ENCODE measurements at places on chromosomes 2 and 18.

DNA sequence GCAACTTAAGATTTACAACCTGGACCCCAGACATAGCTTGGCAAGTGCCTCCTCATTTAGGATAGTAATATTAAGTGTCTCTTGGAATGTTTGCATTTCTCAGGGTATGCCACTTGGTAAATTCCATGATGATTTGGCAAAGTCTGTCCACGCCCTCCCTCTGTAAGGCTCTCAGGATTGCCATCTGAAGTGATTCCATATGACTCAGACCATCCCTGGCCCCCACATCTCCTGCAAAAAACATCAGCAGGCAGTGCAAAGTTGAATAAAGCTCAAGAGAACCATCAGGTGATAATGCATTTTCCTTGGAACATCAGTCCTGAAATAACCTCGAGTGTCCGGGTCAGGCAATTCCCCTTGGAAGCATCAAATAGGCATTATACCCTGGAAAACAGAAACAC is 27.1 kb upstream of the PIEZO2 start:
- no peak for DNase-seq

DNA sequence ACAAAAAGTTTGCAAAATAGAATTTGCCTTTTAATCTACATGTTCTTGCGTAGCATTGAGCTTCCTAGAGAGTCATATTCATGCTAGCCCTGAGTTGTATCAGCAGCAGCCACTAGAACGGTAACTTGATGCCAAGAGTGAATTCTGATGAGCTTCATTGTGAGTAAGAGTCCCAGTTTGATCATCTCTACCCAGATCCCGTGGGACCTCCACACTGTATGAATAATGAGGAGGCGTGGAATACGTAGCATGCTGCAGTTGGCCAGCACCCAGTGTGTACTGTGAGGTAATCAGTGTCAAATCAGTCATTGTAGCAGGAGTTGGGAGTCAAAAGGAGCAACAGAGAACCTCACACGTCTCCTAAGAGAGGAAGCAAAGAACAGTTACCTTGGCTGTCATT is 197.9 kb downstream of the NEDD4L start:
- DNase-seq = no peak

- no peak for DNase-seq
Observed at GRCh38 chr2:26412091-26412673, 10.5 kb downstream of the DRC1 start.

DNA sequence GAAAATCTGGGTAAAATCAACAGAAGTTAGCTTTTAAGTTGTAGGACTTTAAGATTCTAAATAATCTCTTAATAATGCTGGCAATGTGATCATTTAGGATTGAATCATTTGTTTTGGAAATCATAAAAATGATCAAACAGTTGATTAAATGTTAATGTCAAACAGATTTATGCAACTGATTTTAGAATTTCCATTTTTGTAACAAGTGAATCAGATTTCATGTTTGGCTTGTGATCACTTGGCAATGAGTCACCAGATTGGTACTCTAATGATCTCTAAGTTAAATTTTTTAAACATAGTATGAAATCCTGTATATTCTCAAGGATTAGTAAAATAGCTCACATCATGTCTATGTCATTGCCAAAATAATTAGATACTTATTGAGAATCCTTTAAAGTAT is 50.1 kb upstream of the UNC80 start:
- no peak for DNase-seq

GRCh38 chr18:39172695-39173421 is 1607.3 kb upstream of the CELF4 start:
- peak; percentile 70 for DNase-seq

- no peak for DNase-seq
Observed at GRCh38 chr2:30293303-30293921, 62.1 kb downstream of the LBH start.

DNA sequence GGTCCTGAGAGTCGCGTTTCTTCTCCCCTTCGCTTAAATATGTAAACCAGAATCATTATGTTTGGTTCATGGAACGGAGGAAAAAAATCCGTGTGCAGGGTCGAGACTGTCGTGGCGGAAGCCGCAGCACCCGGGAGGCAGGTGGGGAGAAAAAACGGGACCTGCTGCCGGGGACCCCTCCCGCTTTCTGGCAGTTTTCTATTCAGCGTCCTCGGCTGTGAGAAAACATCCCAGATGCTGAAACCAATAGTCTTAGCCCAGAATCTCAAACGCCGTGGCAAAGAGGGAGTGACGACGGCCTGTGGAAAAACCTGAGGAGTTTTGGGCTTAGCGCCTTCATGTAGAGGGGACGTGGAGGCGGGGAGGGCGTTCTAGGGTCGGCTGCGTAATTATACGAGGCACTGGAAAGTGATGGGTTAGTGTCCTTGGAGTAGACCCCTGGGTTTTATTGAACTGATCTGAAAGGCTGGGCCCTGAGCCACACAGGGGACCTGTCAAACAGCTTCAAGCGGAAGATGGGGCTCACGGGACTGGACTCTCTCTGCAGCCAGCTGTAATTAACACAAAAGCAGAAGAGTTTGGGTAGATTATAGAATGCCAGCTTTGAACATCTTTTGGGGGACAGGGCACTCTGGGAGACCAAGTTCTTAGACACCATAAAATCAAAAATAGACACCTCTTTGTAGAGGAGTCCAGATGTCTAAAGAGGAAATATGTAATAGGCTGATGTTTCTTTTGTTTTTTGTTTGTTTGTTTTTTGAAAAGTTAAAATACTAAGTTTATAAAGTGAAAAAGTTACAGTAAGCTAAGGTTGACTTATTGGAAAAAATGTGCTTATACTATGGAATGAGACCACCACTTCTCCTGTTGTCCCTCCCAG is 834 bp upstream of the BUB1 start:
- DNase-seq = peak; percentile 5

DNA sequence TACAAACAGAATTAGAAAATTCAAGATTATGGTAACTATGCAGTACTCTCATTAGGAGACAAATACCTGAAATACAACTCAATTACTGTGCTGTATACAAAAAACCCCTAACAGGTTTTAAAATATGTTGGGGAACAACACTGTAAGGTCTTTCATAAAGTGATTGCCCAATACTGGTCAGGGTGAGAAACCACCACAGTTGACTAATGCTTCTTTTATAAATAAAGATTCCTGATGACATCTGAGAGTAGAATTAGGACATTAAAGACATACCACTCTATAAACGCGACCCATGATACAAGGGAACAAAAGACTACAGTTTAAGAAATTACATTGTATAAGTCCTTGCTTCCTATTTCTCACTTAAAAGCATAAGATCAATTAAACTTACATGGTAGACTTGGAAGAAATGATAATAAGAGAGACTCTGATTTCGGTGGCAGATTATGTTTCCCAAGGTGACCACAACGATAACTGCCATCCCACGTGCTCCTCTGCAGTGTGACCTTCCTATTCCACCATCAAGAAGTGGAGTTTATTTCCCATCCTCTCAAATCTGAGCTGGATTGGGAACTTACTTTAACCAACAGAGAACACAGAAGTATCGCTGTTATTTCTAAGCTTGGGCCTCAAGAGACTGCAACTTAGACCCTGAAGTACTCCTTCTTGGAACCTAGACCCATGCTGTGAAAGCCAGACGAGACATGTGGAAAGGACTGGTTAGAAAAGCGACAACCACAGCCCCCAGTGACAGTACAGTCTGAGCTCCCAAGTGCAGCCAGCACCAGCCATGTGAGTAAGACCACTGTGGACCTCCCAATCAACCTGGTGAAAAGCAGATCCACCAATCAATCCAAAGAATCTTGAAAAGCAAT is 52.3 kb downstream of the ZNF521 start:
- DNase-seq = no peak

- no peak for DNase-seq
Observed at GRCh38 chr2:212811036-212811805, 272.6 kb upstream of the ERBB4 start.

GRCh38 chr2:19474128-19474527 is 115.7 kb upstream of the OSR1 start:
- DNase-seq = no peak

DNA sequence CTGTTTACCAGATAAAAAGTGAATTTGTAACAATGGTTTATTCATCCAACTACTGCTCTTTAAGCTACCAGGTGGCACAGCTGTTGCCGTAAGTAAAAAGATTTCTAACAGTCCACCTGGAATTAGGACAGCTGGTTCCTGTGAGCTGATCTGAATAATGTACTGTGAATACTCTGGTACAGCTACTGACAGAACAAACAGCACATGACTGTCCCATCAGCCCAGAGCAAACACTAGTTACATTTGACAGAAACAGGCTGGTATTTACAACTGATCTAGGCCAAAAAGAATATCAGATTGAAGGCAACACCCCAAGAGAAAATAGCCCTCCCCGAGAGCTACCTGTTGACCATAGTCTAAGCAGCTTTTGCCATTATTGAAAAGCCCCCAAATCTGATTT is 840.4 kb downstream of the CPS1 start:
- peak; percentile 24 for DNase-seq

DNA sequence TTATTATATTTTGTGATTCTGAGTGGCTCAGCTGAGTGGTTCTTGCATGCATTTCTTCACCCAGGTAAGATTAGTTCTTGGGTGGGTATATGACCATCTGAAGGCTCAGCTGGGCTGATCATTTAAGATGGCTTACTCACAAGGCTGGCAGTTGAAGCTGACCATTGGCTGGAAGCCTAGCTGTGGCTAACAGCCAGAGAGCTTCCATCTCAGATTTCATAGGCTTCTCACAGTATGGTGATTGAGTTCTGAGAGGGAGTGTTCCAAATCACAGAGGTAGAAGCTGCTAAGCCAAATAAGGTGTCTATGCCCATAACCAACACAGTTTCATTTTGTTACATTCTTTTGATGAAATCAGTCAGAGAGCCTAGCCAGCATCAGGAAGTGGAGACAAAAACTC is 117.4 kb upstream of the RPRM start:
- no peak for DNase-seq

DNA sequence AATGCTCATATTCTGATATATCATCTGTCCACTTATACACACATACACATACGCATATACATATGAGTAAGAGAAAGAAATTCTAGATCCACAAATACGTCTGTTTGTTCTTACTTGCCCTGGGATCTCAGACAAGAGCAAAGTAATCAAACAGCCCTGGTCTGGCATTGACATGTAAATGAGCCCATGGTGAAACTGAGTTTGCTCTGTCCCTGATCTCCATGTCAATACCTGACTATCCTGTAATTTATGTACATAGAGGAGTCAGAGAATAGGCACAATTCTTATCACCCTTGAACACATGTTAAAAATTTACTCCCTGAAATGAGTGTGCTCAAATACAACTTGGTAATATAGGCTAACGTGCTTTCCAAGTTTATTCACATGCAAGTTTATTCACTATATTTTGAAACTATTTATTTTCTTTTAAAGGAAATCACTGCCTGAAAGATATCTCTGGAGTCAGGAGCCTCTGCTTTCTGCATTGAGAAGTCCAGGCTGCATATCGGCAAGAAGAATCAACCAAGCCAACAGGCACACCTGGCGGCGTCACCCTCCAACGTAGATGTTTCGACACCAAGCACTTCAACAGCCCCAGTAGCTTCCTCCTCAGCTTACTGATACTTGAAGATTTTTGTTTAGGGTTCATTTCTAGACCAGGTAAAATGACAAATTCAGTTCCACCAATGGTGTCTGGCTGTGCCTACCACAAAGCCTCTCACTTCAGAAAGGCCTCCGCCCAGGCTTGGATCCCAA is 100.6 kb downstream of the CMPK2 start:
- no peak for DNase-seq

- no peak for DNase-seq
Observed at GRCh38 chr2:172404824-172405223, 22.6 kb upstream of the ITGA6 start.

DNA sequence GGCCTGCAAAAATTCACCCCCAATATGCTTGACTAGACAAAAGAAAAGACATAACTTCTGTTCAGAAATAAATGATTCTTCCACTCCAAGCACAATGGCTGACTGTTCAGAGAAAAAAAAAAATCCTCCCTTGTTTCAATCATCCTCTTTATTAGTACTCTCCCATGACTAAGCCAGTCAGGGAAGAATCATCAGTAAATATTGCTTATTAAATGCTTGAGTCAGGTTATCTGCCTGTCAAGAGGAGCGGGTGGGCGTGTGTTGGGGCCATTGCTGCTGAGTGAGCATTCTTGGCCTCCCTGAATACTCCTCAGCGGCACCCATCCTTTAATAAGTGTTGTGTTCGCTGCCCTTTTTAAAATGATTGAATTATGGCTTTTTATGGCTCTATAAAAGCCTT is 1334.8 kb upstream of the CELF4 start:
- no peak for DNase-seq

DNA sequence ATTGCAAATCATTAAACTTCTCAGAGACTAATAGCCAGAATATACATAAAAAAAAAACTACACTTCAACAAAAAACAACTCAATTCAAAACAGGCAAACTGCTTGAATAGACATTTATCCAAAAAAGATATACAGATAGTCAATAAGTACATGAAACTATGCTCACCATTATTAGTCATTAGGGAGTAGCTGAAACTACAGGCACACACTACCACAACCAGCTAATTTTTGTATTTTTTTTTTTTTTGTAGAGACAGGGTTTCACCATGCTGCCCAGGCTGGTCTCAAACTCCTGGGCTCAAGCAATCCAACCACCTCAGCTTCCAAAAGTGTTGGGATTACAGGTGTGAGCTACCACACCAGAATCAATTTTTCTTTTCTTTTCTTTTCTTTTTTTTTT is 16.9 kb downstream of the RPRD1A start:
- no peak for DNase-seq

GRCh38 chr2:11481789-11482472 is 16.0 kb upstream of the E2F6 start:
- DNase-seq = no peak

- DNase-seq = no peak
Observed at GRCh38 chr2:233852056-233852455, 2.3 kb downstream of the HJURP start.

GRCh38 chr2:63801455-63801854 is 40.2 kb upstream of the UGP2 start:
- no peak for DNase-seq

GRCh38 chr18:70671889-70672565 is 383.2 kb downstream of the SOCS6 start:
- DNase-seq = no peak

GRCh38 chr18:58392324-58393000 is 236.4 kb downstream of the ALPK2 start:
- no peak for DNase-seq

- DNase-seq = no peak
Observed at GRCh38 chr2:30255466-30256408, 24.4 kb downstream of the LBH start.

DNA sequence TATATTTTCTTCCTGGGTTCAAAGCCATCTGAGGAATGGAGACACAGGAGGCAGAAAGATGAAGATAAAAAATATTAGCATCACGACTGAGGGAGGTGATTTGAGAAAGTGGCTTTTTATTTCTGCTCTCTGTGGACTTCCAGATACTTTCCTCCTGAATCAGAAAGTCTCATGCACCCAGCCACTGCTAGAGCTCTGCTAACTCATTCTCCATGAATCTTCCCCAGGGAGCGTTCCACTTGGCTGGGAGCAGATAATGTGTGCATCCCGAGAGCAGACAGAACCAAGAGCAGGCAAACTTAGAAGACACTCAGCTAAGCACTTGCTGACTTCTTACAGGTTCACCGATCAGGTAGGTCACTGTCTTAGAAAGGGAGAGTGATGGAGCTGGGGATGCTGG is 264.1 kb upstream of the THUMPD2 start:
- DNase-seq = no peak
